Left forelimb (tissue), 1 donor: ENCODE measurements at places on chromosomes 5 and 9.

DNA sequence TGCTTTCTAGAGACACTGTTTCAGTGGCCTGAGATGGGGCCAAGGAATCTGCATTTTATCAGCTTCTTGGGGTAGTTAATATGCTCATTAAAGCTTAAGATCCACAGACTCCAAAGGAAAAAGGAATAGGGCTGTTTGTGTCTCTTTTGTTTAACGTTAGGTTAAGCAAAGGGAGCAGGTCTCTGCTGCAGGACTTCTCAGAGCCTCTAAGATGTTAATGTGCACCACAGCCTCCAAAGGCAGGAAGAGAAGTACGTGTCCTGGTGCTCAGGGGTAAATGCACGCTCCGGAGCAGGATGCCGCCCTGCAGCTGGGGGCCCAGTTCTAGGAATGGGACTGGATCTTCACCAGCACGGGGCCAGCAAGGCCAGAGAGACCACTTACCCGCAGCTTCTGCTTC is 19.6 kb downstream of the SPARC start:
- DNase-seq = peak; percentile 63

DNA sequence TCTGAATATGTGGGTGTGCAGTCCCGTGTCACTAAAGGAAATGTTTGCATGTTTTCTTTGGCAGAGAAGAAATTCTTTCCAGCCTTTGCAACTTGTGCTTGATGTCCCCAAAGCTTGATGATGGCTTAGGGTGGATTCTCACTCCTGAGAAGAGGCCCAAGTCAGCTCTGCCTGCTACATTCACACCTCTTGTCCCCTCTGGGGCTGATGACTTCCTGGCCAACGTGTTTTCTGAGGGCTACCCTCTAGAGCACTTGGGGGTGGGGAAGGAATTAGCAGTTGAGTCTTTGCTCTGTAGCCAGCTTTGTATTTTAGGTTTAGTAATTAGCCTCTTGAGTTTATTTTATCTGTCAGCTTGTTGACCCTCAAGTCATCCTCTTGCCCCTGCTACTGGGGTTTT is 19.7 kb downstream of the CYSTM1 start:
- no peak for DNase-seq

DNA sequence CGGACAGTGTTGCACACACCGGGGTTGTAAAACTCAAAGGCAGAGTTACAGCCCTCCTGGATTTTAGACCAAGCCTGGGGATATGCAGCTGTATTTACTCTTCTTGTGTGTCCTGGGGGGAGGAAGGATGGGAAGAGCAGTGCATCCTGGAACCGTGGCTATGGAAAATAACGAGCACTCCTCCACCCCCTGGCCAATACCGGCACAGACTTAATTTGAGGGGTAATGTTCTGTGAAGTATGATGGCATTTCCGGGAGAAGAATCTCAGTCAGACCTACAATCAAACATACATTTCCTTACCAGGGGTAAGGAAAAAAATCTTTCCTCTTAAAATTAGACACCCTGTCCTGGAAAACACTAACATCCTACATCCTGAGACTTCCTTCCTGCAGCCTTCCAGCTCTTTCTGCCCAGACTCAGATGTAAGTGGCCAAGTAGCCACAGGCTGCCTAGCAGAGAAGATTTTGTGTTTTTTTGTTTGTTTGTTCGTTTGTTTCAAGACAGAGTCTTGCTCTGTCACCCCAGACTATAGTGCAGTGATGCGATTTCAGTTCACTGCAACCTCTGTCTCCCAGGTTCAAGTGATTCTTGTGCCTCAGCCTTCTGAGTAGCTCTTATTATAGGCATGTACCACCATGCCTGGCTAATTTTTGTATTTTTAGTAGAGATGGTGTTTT is 11.0 kb upstream of the ERMP1 start:
- DNase-seq = no peak

GRCh38 chr5:146909255-146910068 is 30.9 kb upstream of the PPP2R2B start:
- no peak for DNase-seq

GRCh38 chr5:32828492-32828891 is 117.4 kb downstream of the NPR3 start:
- no peak for DNase-seq

GRCh38 chr5:119019501-119019900 is 31.2 kb upstream of the DTWD2 start:
- DNase-seq = no peak

GRCh38 chr9:108617676-108618075 is 238.1 kb downstream of the ACTL7B start:
- no peak for DNase-seq

GRCh38 chr9:108134486-108135128 is 645.0 kb upstream of the KLF4 start:
- DNase-seq = no peak

- DNase-seq = no peak
These were observed 42.0 kb downstream of the PRRT1B start for GRCh38 chr9:131587331-131587730.

- no peak for DNase-seq
These were observed 35.9 kb upstream of the PLPPR1 start for GRCh38 chr9:100992632-100993031.

GRCh38 chr5:43233946-43234345 is 41.9 kb downstream of the NIM1K start:
- DNase-seq = no peak

- no peak for DNase-seq
These were observed at the start of gene CLIC3 for GRCh38 chr9:136996361-136997292. Gene CLIC3 (minus strand): TSS chr9:136996568. CDS start chr9:136996543, 25 bp downstream.

- DNase-seq = no peak
These were observed 20.8 kb downstream of the GABBR2 start for GRCh38 chr9:98687911-98688310.

DNA sequence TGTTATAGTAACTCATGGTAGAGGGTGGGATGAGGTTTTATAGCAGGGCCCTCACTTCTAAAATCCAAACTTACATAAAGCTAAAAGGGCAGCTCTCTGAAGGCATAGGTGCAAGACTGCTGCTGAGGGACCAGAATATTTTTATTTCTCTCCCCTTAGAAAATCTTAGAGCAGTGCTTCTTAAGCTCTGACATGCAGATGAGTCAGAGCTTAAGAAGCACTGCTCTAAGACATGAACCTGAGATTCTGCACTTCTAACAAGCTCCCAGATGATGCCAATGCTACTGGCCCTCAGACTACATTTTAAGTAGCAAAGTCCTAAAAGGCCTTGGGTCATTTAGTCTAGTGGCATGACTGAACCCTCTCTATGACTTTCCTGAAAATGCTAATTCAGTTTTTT is 97.6 kb upstream of the SPRY4 start:
- DNase-seq = no peak

GRCh38 chr5:124797665-124798087 is 51.2 kb upstream of the ZNF608 start:
- no peak for DNase-seq

GRCh38 chr9:1170918-1171317 is 120.8 kb downstream of the DMRT2 start:
- DNase-seq = no peak
